Central memory CD8-positive, alpha-beta T cell (primary cell): ENCODE measurements at places on chromosomes 5 and 9.

DNA sequence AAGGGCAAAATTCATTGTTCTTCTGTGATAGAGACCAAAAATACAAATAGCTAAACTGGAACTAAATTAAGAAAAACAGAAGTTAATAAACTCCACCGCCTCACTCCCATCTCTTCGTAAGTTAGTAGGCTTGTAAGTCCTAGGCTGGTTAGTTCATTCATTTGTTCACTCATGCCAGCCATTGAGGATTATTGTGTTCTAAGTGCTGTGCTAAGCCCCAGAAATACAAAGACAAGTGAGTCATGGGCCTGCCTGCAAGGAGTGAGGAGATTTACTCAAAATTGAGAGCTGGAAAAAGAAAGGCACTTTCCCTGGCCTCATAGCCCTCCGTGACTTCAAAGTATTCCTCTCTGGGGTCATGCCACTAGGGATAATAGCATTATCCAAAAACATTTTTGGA is 8.5 kb downstream of the DOCK8 start:
- no peak for DNase-seq

GRCh38 chr5:123721675-123722276 is 209.8 kb downstream of the CSNK1G3 start:
- DNase-seq: no peak

- DNase-seq: no peak
These were observed 23.8 kb downstream of the RETREG1 start for GRCh38 chr5:16593013-16593412.

GRCh38 chr9:7671847-7672246 is 127.7 kb downstream of the DMAC1 start:
- DNase-seq: no peak

DNA sequence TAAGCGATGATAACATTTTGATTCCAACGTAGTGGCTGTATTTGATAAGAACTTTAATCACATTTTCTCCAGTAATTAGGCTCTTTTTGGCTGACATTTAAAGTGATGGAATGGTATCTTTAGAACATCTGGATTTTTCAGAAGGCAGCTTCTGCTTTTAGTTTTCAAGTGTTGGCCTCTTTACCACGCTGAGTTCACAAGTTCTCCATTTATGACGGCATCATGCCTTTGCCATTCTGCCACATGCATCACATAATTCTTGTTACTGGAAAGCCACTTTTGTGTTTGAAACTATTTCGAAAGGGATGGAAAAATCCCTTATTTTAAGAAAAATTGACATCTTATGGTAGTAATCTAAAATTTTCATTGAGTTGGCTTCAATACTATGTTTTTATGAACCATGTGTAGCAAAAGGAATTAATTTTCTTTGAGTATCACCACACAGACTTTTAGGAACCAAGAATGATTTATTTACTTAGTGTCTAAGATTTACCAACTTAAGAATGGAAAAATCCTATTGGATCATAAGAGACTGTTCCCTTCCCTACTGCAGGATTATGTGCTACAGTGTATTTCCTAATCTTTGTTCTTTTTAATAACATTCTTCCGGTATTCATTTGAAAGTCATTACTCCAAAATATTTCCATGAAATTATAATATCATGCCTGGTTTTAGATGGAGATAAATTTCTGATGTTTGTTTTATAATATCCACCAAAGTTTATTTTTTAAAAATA is 344.2 kb downstream of the ADGRV1 start:
- no peak for DNase-seq
